ENCODE measurements at places on chromosomes 11 and 22.

GRCh38 chr11:75279273-75279672 lies 38.7 kb downstream of the TPBGL start:
- DNase-seq: no peak

- no peak for DNase-seq
Measured at GRCh38 chr11:36578458-36578857, 10.7 kb downstream of the RAG1 start.

- no peak for DNase-seq
Measured at GRCh38 chr11:16406226-16406625, 49.9 kb upstream of the SOX6 start.

DNA sequence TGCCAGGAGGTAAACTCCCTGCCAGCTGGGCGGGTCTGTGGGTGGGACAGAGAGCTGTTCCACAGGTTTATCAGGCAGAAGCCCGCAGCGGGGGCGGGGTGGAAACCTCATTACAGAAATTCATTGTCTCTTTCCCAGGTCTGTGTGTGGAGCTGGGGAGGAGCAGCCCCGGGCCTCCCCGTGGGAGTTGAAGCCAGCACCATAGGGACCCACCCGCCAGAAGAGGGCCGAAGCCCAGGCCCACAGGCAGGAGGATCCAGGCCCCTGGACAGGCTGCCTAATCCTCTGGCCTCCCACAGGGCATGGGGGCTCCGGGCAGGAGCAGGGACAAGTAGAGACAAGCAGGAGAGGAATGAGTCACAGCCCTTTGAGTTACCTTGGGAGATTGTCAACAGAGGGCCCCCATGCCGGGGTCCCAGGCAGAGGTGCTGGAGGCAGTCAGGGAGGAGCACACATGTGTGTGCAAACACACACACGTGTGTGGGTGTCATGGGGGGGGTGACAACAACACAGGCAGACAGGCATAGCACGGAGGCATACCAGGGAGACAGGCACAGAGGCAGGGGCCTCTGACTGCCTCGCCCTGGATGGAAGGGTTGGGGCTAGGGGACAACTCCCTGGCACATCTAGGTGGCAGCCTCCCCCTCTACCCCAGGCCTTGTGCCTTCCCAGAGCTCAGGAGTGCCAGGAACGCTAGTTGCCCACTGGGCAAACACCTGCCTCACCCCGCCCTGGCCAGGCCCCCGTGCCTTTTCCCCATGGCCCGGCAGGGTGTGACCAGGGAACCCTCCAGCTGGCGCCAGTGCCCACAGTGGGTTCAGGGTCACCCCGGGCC lies 1.4 kb downstream of the CDC42BPG start:
- DNase-seq: no peak

- DNase-seq: no peak
Measured at GRCh38 chr22:24905909-24906308, 40.6 kb downstream of the LHFPL7 start.

- DNase-seq: no peak
Measured at GRCh38 chr11:64677441-64678023, 45.5 kb downstream of the NRXN2 start.
